ENCODE measurements at places on chromosomes 5 and 9.

GRCh38 chr9:78298046-78298765, 1.3 kb downstream of the PSAT1 start:
- peak; percentile 15 for DNase-seq

- DNase-seq = peak; percentile 56
Measured at GRCh38 chr5:168679515-168679920, 100.3 kb upstream of the PANK3 start.

DNA sequence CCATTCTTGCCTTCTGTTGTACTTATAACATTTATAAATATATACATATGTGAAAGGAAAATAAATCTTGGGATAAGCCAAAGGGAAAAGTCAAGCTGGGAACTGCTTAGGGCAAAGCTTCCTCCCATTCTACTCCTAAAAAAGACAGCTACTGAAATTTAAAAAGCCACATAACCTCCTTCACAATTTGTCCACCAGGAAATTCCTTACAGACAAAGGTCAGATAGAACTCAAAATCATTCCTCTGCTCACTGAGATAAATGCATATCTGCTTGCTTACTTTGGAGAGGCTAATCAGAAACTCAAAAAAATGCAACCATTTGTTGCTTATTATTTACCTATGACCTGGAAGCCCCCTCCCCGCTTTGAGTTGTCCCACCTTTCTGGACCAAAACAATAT, 112.5 kb downstream of the CEMIP2 start:
- DNase-seq = no peak

- DNase-seq = no peak
Measured at GRCh38 chr5:59816654-59817300, 76.7 kb downstream of the PDE4D start.

DNA sequence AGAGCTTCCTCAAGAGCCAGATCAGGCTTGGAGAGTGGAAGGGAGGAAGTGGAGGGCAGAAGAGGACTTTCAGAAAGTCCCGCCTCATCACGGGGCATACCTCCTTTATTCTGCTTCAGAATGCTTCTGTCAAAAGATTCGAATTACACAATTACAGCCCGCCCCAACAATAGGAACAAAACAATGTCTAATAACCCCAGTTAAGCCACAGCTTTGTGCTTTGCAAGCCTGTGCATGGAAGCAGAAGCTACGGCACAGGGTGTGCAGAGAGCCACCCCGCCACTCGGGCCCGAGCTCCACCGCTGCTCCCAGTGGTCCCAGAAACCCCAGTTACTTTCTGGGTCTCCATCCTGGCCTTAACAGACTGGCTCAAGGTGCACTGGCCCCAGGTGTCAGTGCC, 23.5 kb downstream of the HNRNPH1 start:
- no peak for DNase-seq

GRCh38 chr5:144566747-144567420, 396.2 kb downstream of the KCTD16 start:
- no peak for DNase-seq

GRCh38 chr9:135391759-135392158, 87.8 kb upstream of the PPP1R26 start:
- no peak for DNase-seq

DNA sequence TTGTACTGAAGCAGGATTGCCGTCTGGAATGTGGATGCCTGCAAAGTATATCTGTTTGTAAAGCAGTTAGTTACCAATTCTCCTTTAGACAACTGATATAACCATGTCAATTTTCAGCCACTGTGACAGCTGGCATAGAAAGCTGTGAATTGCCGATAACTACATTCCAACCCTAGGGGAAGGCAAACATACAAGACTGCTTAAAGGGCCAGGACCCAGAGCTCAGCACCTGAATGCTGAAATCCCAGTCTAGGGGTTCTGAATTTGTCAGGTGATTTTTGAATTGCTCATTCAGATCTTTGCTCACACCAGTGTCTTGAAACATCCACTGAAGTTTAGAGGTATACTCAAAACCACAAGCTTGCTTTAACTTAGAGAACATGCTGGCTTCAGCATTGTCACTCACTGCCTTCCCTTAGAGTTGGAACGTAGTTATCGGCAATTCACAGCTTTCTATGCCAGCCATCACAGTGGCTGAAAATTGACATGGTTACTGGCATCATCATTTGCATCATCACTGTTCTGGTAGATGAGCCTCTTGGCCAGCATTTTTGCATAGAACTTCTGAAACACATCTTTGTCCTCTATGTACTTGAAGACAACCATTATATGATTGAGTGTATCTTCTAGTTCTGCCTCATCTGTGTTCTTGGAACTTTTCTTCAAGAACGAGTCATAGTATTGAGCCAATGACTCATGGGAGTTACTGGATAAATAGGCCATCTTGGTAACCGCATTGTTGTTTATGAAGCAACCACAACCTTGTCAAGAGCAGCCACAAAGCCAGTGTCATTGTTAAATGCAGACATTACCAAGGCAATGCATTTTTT, 82.1 kb downstream of the CCDC192 start:
- no peak for DNase-seq

GRCh38 chr9:108235609-108236008, 620.2 kb downstream of the ACTL7B start:
- DNase-seq = no peak

DNA sequence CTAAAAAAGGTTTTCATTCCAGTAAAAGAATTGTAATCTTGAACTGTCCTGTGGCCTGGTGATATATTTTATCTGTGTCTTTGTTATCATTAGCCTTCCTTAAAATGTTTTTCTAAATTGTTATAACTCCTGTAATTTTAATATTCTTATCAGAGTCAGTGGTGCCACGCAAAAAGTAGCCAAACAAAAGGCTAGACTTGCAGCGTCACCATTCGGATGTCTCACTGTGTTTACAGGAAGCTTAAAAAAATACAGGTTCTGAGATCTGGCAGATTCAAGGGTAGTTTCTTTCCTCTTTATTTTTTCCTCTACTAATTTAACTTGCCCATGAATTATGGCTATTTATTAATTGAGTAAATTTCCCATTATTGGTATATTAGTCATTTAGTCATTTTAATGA, 362.3 kb downstream of the MAT2B start:
- no peak for DNase-seq

- no peak for DNase-seq
Measured at GRCh38 chr9:97972753-97973152, 10.4 kb upstream of the ANP32B start.

GRCh38 chr5:125085797-125086505, 339.5 kb upstream of the ZNF608 start:
- no peak for DNase-seq

DNA sequence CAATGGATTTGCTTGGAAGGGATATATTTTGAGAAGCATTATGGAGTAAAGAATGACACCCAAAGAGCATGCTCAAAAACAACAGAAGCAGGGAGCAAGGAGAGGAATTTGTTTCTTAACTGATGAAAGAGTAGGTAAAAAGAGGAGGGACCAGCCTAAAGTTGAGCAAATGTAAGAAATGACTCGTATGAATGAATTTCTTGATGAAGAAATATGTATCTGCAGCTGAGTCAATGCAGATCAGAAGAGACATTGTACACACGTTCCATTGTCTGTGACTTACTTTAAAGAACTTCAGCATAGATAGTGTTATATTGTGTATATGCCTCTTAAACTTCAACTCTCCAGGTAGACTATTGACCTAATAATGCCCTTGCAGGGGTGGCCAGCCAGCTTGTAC, 112.7 kb upstream of the NREP start:
- no peak for DNase-seq

DNA sequence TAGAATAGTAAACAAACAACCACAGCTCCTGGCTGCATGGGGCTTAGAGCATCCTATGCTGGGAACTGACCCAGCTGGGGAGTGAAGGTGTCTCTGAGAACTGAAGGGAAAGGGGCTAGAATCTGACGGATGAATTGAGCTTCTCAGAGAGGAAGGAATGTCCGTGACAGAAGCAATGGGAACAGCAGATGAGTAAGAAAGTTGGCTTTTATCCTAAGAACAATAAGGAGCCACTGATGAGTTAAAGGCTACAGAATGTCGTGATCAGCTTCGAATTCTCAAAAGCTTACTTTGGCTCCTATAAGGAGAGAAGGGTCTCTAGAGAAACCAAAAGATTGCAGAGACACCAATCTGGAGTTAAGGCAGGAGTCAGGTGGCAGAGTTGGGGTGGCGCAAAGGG, 52.6 kb downstream of the EBF1 start:
- DNase-seq = no peak

GRCh38 chr9:87076825-87077224, 129.5 kb upstream of the GAS1 start:
- no peak for DNase-seq

- no peak for DNase-seq
Measured at GRCh38 chr5:75656311-75657003, 45.2 kb downstream of the ANKDD1B start.

DNA sequence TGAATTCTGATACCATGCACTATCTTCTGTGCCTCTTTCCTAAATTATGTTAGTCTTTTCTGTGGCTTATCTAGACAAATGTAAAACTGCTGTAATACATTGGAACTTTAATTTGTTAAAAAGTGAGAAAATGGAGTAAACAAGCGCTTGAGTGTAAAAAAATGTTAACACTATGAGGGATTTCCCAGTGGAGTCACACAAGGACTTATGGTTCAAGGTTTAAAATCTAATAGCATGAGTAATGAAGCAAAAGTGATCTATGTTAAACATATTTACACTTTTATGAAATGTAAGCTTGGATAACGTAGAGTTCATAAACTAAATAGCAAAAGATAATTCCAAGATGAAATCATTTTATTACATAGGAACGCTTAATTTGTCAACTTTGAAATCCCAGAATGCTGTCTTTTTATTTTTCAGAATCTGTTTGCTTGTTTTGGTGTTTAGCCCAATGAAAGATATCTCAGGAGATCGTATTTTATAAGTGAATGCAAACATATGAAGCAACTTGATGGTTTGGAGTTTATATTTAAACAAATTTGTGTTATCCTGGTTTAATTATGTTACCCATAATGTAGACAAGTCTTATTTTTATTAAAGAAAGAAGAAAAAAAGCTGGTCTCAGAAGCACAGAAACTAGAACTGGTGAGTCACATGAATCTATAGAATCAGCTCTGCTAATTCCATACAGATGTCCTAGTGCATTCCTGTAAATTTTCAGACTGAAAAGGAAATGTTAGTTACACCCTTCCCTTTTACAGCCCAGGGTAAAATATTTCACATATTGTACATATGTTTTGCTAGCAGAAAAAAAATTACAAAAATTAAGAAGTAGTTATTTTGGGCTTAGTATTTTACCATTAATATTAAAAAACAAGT, 34.2 kb upstream of the FBN2 start:
- DNase-seq = no peak

GRCh38 chr5:36300191-36300926, 1.3 kb downstream of the RANBP3L start:
- DNase-seq = no peak

- no peak for DNase-seq
Measured at GRCh38 chr5:158055111-158055501, 196.2 kb upstream of the CLINT1 start.

- no peak for DNase-seq
Measured at GRCh38 chr5:88868468-88869068, 14.4 kb downstream of the MEF2C start.

DNA sequence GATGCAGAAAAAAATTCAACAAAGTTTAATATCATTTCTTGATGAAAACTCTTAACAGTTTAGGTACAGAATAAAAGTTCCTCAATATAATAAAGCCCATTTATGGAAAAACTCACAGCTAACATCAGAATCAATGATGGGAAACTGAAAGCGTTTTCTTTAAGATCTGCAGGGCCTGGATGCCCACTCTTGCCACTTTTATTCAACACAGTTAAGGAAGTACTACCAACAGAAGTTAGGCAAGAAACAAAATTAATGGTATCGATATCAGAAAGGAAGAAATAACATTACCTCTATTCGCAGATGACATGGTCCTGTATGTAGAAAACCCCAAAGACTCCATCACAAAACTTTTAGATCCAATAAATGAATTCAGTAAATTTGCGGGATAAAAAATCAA, 542.4 kb upstream of the RGMB start:
- no peak for DNase-seq
